ENCODE measurements at places on chromosomes 1 and 21.

GRCh38 chr1:215273838-215274516 lies 191.4 kb downstream of the KCNK2 start:
- DNase-seq = no peak

- no peak for DNase-seq
Measured at GRCh38 chr1:194809665-194810064, 1623.3 kb upstream of the B3GALT2 start.

GRCh38 chr1:55382806-55383305 lies 167.7 kb upstream of the USP24 start:
- no peak for DNase-seq

DNA sequence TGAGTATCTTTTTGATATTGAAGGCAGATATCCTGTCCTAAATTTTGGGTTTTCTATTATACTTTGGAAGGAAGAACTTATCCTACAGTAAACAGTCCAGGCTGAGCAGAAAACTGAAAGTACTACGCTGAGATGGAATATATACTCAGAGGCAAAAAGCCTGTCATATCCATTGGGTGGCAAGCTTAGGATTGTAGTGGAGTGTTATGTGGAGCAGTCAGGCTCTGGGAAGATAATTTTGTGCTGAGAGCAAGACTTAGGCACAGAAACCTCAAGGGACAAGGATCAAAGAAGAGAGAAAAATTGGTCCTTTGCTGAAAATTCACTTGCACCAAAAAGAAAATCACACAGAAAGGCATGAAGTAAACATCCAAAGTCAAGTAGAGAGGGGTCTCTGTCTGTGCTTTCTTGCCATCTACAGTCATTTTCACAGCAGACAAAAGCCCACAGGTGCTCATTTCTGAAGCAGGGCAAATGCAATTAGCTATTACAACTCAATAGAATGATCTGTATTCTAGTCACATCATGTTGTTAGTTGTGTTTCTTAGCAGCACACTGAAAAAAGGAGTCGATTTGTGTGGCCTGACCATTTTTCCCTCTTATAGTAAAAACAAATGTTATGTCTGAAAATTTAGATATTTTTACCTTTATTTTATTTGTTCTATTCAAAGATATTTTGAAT lies 38.5 kb downstream of the CRB1 start:
- DNase-seq = no peak

- no peak for DNase-seq
Measured at GRCh38 chr1:182395906-182396305, 4.3 kb upstream of the GLUL start.

GRCh38 chr21:43376478-43376882 lies 50.5 kb downstream of the SIK1 start:
- no peak for DNase-seq

- no peak for DNase-seq
Measured at GRCh38 chr21:27804515-27804914, 837.6 kb upstream of the ADAMTS5 start.

- no peak for DNase-seq
Measured at GRCh38 chr1:105442901-105443300, 1613.6 kb upstream of the PRMT6 start.

Data from left colon (tissue), 2 donors.